ENCODE measurements at places on chromosomes 2 and 18. TPM values are rescaled to one million over a fixed set of nuclear protein-coding genes. Genes with fewer than 3 reads are reported as not detected.

Gene WNT6
- total RNA-seq = not detected

DNA sequence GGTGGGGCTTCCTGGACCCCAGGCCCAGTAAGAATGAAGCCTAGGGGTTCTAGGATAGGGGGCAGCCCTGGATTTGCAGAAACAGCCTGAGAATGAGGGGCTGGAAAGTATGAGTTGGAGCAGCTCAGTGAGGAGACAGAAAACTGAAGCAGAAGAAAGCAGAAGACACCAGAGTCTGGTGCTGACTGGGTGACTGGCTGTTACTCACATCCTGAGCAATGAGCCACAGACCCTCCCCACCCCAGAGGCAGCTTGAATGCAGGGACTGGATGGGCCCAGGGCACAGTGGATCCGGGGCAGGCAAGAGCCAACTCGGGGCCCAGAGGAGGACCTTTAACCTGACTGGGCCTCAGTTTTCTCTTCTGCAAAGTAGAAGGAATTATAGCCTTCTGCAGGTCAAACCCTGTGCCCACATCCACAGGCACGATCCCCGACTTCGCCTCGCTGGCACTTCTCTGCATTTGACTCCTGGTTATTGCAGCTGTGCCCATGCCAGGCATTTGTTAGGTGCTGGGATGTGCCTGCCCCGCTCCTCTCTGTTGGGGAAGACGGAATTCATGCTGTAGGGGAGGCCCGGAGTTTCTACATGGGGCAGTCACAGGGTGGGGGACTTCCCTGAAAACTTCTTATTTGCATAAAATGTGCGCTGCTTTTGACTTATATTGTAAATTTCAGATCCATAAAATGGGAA is 8.5 kb downstream of the STEAP3 start:
- no peak for DNase-seq

- peak; percentile 39 for DNase-seq
These were observed 76.0 kb downstream of the ARHGAP15 start for GRCh38 chr2:143205106-143205764.

GRCh38 chr2:46097714-46098480 is 199.3 kb upstream of the EPAS1 start:
- peak; percentile 61 for DNase-seq

Gene POTEJ
- not detected for total RNA-seq

Gene BOK
- 9.0 TPM for total RNA-seq

Gene ARHGAP25
- 0.26 TPM for total RNA-seq

DNA sequence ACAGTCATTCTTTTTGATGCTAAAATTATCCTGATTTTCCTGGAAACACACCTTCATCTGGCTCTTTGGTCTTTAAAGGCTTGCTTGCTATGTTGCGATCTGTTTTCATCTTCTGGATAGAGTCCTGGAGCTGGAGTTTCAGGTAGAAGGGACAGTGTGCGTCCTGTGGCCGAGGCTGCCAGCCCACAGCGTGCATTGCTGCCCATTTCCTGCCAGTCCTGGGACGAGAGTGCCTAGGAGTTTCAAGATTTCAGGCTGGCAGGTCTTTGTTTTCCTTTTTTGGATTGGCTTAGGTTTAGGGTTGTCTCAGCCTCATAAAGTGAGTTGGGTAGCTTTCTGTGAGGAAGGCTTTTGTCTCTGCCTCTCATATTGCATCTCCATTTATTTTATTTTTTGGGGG is 14.5 kb downstream of the DGKD start:
- no peak for DNase-seq

DNA sequence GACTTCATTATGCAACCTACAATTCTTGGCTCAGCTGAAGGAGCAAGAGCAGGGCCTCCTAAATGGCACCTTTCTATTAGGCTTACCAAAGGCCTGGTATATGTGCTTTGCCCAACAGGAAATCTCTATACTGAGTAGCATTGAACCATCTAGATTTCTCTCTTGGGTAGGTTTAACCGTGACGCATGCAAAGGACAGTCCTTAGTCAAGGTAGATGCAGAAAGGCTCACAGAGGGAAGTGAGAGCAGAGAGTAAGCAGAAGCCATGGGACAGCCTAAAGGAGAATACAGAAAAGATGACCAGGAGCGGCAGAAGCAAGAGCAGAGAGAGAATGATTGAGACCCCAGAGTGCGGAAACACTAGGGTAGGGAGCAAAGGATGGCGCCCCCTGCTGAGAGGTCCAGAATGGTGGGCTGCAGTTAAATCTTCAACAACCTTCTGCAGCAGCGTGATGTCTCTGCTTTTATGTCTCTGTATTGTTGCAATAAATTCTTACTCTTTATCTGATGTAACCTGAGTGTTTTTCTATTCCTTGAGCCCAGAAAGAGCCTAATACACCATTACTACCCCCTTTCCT is 4.7 kb upstream of the OSBPL1A start:
- DNase-seq = peak; percentile 32
